ENCODE measurements at places on chromosomes 5 and 9.
A peak's percentile ranks its signal among the peaks of the same experiment; 100 is the strongest.

GRCh38 chr9:107487521-107488374 lies 1.8 kb downstream of the KLF4 start:
- DNase-seq = peak; percentile 78

GRCh38 chr5:140882591-140882899 lies 621 bp downstream of the PCDHA13 start:
- no peak for DNase-seq

- DNase-seq = no peak
These were observed 21.3 kb upstream of the SLC12A2 start for GRCh38 chr5:128062172-128062746.

GRCh38 chr5:74916831-74917710 lies 50.9 kb upstream of the FAM169A start:
- DNase-seq = no peak

DNA sequence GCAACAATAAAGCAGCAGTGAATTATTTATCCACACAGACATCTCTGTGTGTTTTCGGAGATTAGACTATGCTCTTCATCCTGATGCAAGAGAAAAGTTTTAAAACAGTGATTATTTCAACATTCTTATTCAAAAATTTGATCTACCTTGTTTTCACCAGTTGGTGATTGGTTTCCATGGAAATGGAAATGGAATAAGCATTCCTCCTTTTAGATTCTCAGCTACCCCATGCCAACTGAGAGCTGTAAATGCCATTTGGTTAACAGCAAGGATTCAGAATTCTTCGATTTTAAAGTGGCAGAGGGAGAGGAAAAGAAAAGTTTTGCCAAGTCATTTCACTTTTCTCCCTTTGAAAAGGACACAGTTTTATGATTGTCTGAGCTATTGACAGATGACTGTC lies 154.7 kb downstream of the PCSK5 start:
- no peak for DNase-seq

DNA sequence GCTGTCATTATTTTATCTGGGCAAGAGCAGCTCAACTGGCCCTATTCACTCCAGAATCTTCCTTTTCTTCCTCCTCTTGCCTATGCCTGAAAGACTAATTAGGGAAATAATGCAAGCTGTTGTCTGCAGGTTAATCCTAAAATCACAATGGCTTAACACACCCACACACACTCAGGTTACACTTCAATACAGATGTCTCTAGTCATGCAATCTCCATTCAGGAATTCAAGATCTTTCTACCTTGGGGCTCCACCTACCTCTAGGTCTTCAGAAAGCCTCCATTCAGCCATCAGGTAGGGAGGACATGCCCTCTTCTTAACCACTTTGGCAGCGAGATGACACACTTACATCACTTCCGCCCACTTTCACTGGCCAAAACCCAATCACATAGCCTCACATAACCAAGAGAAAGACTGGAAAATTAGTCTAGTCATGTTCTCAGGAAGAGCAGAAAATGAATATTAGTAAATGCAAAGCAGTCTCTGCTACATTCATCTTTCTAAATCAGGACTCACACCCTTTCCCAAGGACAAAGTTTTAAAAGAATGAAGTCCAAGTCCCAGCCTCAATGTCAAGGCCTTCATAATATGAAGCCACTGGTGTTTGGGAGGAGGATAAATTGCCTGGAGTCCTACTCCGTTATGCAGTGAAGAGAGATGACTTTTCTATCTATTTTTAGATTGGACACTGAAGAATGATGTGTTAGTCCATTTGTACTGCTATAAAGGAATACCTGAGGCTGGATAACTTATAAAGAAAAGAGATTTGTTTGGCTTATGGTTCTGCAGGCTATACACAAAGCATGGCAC lies 428.1 kb downstream of the EFNA5 start:
- DNase-seq = no peak

DNA sequence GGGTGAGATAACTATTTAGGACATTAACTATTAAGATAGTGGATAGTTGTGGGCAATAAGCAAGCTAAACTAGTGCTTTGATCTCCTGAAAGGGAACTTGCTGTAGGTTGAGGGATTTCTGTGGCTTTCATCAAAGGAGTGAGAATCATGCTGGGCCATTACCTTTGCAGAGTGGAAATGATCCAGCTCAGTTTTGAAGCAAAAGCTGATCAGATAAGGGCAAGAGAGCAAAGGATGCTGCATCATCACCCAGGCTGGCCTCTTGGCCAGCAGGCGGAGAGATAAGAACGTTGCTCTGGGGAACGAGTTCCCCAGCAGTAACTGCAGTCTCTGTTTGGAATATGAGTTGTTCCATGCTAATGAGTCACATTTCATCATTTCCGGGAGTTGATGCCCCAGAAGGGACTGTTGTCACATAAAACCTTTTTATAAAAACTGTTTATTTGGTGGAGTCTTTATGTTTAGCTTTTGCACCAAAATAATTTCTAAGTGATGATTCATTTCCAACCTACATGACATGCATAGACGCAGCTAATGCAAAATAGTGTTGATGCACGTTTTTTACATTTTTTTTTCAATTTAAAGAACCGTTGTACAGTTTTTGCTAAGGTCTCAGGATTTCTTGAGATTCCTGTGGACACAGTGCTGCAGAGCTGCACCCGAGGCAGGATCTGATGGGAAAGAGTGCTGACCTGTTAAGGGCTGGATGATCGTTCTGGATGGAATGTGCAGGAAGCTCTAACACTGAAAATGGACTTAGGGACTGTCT lies 99.3 kb downstream of the ACTBL2 start:
- no peak for DNase-seq

- no peak for DNase-seq
These were observed 233.1 kb upstream of the FBXL7 start for GRCh38 chr5:15266841-15267240.

DNA sequence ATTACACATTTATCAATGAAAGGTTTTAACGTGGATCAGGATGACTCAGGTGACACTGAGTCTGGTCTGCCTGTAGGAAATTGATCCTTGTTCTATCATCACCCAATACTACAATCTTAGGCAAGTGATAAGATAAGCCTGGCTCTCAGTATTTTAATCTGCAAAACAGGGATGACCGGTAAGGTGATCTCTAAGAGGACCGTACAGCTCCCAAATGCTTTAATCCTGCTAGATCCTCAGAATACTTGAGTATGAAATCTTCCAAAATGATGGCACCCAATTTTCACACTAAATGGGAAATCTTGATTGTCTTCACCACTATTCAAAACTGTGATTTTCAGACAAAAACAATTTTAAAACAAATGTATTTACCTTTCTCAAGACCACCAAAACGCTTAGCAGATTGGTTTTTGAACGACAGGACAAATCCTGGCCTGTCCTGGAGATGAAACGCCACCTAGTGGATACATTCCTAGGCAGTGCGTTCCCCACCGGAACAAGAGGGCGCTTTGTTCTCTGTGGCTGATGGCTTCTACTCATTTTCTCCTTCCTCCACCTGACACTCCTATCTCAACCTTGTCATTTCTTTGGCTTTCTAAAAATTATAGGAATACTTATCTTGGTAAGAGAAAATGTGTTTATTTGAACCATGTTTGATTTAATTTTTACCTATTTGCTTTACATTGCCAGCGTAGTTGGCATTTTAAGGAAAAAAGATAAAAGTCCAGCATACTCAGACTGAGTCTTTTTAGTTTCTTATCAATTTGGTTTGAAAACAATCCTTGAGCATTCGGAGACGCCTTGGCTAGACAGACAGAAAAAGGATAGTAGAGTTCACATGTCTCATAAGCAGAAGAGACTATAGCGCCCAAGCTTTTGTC lies 41.2 kb upstream of the VCAN start:
- no peak for DNase-seq

GRCh38 chr5:14675865-14676300 lies 11.4 kb downstream of the OTULIN start:
- DNase-seq = no peak

- DNase-seq = peak; percentile 16
These were observed 24.4 kb upstream of the PRDM12 start for GRCh38 chr9:130639866-130640555.

GRCh38 chr5:28448791-28449190 lies 1410.4 kb upstream of the CDH9 start:
- DNase-seq = no peak

GRCh38 chr5:116674881-116675625 lies 100.4 kb upstream of the SEMA6A start:
- no peak for DNase-seq

DNA sequence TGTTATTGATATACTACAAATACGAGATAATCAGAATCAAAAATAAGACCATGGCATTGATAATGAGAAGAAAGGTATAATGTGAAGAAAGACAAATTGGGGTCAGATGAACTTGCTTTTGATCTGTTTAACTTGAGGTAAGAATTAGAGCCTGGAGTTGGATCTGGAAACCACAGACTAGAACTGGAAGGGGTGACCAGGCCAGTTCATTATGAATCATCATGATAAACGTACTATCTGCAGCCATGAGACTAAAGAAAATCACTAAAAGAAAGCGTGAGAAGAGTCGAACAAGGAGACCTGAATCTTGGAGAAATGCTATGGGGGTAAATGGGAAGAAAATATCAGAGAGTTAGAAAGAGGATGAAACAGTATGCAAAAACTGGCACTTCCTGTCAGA lies 967.5 kb downstream of the NR2F1-AS1 start:
- no peak for DNase-seq

GRCh38 chr9:12314589-12314988 lies 378.6 kb upstream of the TYRP1 start:
- DNase-seq = no peak

DNA sequence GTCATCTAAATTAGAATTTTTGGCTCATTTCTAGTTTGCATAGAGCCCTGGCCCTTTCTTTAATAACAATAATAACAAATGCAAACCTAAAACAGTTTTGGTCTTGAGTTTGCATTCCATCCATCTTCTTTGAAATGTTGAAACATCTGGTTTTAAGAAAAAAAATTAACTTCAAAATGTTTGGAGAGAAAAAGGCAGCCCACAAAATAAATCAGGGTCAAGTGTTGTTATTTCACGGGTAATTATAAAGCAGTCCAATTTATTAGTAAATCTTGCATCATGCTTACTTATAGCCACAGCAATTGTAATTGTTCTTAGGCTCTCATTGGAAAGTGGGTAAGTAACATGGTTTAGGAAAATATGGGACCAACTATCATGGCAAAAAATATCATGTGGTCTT lies 247.0 kb upstream of the MEF2C start:
- no peak for DNase-seq

DNA sequence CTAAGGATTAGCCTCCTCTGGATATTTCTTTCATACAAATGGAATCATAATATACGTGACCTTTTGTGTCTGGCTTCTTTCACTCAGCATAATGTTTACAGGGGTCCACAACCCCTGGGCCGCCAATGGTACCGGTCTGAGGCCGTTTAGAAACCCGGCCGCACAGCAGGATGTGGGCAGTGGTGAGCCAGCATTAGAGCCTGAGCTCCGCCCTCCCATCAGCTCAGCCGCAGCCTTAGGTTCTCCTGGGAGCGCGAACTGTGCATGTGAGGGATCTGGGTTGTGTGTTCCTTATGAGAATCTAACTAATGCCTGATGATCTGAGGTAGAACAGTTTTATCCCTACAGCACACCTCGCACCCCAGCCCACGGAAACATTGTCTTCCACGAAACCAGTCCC lies 229.7 kb downstream of the ICE1 start:
- DNase-seq = no peak

DNA sequence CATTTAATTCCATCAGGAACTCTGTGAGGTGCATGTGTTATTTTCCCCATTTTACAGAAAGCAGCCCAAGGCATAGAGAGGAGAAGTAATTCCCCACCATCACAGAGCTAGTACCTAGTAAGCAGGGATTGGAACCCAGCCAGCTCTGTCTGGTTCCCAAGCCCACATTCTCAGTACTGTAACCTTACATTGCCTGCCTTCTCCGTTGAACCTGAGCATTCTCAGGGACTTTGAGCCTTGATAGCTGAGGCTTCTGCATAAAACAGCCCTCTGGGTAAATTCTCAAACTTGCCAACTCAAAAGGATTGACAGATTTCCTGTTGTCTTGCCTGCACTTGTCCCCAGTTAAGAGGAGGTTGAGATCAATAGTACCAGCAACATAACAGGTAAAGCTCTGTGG lies 9.2 kb upstream of the GLE1 start:
- no peak for DNase-seq

- DNase-seq = no peak
These were observed 138.1 kb downstream of the HSPA4 start for GRCh38 chr5:133189881-133190280.

DNA sequence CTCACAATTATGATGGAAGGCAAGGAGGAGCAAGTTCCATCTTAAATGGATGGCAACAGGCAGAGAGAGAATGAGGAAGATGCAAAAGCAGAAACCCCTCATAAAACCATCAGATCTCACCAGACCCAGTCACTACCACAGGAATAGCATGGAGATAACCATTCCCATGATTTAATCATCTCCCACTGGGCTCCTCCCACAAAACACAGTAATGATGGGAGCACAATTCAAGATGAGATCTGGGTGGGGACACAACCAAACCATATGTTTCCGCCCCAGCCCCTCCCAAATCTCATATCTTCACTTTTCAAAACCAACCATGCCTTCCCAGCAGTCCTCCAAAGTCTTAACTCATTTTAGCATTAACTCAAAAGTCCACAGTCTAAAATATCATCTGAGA lies 304.0 kb downstream of the TUSC1 start:
- no peak for DNase-seq

GRCh38 chr5:160970605-160971191 lies 118.7 kb upstream of the ATP10B start:
- no peak for DNase-seq

- no peak for DNase-seq
These were observed 24.8 kb downstream of the ABLIM3 start for GRCh38 chr5:149166128-149166527.

DNA sequence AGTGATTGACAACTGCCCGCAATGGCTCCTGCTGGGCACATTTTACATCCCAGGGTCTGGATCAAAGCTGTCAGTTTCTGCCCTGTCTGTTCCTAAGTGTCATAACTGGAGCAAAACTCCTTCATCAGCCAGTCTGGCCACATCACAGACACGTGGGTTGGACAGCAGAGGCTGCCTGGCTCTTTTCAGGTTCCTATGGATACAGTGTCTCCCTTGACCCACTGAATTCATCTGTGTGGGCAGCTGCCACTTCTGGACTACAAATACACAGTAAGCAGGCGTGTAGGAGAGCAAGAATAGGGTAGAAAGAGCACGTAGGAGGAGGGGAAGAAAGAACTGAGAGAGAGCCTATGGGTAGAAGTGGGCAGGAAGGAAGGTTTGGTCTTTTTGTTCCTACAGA lies 238.0 kb downstream of the ENC1 start:
- no peak for DNase-seq

DNA sequence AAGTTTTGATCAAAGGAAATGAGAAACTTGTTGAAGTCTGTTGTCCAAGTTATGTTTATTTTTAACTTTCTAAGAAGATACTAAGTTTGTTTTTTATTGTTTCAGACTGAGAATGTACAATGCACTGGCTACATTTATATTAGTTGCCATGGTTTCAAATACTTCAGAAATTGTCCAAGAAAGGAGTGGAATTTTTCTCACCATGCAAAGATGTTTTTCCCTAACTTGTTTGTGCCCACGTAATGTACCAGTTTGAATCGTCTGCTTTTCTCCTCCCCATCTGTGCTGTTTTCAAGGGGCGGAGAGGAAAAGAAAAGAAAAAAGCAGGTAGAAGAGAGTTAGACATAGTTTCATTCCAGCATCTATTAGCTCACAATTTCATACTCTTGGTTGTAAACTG lies 407.0 kb downstream of the KCTD16 start:
- no peak for DNase-seq

GRCh38 chr5:58048954-58049353 lies 410.9 kb downstream of the PLK2 start:
- no peak for DNase-seq
